Keratinocyte (primary cell): ENCODE measurements at places on chromosomes 5 and 9.

DNA sequence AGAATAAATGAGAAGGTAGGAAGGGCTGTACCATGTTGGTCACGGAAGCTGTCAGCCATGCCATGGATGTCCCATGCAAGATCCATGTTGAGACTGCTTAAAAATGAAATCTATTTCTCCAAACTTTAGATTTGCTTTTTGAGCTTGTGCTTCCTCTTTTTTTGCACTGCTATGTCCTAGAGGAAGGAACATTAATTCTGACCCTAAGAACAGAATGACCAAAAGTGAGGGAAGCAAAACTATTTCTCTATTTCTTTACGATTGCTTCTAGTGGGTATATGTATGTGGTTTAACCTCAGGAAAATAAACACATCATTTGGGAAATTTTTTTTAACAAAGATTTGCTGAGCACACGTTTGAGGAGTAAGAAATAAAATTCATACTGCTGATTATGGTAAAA lies 84.6 kb downstream of the USP20 start:
- DNase-seq: no peak

GRCh38 chr5:58107704-58108103 lies 352.2 kb downstream of the PLK2 start:
- no peak for DNase-seq

- no peak for DNase-seq
Measured at GRCh38 chr9:33903157-33903780, 86.3 kb downstream of the UBE2R2 start.

DNA sequence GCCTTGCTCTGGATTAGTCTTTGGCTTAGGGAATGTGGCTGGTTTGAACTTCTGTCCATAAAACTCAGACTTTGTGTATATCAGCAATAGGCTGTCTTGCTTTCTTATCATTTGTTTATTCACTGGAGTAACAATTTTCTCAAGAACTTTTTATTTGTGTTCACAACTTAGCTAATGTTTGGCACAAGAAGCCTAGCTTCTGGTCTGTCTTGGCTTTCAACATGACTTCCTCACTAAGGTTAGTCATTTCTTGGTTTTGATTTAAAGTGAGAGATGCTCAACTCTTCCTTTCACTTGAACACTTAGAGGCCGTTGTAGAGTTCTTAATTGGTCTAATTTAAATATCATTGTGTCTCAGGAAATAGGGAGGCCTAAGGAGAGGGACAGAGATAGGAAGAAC lies 4.9 kb downstream of the FBXO38 start:
- DNase-seq: no peak

DNA sequence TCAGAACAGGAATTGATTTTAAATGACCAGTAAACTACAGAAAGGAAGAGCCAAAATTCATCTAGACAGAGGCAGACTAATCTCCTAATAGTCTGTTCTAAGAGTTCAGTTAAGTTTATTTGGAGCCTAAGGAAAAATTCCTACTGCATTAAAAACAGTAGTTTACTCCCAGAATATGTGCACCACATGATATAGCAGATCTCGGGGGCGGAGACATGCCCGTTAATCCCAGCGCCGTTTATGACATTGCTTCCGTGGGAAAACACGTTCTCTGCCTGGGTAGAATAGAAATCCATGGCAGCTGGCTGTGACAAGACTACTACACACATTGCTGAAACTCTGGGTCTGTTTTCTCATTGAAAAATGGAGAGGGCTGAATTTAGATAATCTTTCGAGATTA lies 11.4 kb downstream of the HABP4 start:
- DNase-seq: no peak

DNA sequence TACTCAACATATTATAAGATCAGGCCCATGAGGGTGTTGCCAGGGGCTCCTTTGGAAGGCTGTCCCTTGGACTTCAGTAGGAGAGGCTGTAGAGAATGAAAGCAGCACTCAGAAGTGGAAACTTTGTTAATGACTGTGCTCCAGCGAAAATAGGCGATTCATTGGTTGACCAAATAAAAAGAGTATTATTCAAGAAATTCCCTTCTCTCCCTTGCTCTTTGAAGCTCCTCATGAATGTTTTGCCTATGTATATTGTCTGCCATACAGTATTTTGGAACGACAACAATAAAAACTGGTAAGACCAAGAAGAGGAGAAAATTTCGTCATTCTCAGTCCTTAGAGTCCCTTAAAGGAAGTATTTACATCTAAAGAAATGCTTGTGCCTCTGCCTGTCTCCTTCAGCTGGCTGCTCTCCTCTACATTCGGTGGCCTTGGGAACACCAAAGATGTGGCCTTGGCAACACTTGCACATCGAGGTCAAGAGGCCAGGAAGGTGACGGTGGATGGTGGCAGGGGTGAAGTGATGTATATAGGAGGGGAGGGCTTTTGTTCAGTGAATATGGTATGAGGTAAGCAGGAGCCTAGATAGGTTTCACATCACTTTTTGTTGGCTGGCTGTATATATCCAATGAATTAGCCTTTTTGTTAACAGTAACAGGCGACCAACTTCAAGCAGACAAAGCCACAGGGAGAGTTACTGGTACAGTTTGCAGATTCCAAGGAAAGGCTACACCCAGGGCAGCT lies 95.0 kb upstream of the ACTBL2 start:
- DNase-seq: no peak

DNA sequence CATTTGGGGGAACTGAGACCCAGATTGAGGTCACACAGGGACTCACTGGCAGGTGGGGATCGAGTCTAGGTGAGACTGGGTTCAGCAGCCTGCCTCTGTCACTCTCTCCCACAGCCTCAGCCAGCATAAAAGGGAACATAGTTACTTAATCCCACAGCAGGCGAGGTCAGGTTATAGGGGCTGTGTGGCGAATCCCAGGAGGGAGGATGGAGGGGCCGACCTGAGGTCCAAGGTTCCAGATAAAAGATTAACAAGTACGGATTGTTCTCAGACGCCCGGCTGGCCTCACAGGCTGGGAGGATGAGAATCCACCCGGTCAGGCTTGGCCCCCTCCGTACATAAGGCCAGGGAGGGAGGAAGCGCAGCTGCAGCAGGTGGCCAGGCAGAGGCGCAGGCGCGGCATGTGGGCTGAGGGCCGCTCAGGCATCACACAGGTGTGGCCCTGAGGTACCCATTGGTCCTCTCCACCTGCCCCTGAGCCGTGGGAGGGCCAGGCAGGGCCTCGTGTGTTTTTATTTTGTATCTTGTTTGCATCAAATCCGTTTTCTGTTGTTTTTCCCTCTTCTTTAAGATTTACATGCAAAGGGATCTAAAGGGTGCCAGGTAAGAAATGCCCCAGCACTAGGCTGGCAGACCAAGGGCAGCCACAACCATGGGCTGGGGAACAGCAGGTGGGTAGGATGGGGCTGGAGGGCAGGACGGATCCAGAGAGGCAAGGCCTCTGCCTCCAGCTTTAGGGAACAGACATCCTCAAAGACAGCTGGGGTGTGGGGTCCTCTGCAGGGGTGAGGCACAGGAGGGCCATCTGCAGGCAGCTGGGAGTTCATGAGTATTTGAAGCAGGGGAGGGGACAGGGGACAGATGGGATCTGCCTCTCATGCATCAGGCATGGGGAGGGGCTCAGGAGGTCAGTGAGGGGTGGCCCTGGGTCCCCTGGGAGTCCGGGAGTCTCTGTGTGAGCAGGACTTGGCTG lies 3.6 kb downstream of the SUSD3 start:
- DNase-seq: no peak

DNA sequence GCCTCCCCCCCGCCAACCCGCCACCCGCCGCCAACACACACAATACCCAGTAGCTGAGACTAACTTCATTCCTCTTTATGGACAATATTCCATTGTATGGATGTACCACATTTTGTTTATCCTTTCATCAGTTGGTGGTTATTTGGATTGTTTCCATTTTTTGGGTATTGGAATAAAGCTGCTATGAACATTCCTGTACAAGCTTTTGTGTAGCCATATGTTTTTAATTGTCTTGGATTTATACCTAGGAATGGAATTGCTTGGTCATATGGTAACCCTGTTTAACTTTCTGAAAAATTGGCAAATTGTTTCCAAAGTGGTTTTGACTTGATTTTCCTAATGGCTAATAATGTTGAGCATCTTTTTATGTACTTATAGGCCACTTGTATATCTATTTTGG lies 4.9 kb upstream of the UBTD2 start:
- no peak for DNase-seq

GRCh38 chr9:136401173-136401922 lies 1.4 kb upstream of the SNAPC4 start:
- no peak for DNase-seq

- DNase-seq: no peak
Measured at GRCh38 chr5:58075907-58076306, 384.0 kb downstream of the PLK2 start.

DNA sequence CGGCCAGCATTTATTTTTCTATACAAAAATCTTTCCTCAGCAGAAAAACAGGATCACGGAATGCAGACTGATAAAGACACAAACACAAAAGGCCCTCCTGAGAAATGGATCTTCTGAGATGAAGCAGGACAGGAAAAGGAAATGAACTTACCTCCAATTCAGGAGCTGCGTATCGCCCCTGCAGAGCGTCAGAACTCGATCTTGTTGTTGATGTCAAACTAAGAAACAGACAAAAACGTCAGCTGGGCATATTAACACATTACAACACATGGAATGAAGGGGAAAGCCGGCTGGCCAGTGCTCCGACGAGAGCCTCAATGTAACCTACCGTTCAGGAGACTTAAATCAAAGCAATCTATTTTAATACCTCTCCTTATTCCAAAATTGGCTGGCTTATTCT lies 105.1 kb downstream of the SERINC5 start:
- DNase-seq: no peak

DNA sequence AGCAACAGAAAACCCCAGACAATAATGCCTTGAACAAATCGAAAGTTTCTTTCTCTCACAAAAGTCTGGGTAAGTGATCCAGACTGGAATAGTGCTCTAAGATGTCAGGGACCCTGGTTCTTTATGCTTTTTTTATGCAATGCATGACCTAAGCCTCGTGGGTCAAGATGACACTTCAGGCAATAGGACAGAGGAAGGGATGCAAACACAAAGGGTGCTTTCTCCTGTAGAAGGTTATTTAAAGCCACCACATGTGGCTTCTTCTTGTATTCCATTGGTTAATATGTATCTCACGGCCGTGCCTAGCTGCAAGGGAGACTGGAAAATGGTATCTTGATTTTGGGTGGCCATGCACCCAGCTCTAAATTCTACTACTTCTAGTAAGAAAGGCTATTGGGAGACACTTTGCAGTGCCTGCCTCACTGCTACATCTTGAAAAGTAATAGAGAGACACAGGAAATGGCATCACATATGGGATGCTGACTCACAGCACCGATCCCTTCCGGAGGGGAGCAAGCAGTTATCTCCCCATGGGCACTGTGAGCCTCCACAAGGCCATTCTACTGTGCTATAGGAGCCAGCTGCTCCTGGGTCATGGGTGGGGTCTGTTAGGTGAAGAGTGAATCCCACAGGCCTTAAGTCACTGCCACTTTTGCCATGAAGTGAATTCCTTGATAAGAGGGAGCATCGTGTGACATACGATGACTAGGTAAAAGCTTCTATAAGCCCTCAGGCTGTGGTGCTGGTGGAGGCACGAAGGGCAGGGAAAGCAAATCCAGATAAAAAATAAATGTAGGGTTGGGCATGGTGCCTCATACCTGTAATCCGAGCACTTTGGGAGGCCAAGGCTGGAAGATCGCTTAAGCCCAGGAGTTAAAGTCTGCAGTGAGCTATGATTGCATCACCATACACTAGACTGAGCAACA lies 32.5 kb upstream of the RAB14 start:
- DNase-seq: peak; percentile 57

DNA sequence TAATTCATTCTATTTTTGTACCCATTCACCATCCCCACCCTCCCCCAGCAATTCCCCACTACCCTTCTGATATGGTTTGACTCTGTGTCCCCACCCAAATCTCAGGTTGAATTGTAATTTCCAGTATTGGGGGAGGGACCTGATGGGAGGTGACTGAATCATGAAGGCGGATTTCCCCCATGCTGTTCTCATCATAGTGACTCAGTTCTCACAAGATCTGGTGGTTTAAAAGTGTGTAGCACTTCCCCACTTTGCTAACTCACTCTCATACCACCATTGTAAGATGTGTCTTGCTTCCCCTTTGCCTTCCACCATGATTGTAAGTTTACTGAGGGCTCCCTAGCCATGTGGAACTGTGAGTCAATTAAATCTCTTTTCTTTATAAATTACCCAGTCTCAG lies 25.9 kb upstream of the TESK1 start:
- no peak for DNase-seq

DNA sequence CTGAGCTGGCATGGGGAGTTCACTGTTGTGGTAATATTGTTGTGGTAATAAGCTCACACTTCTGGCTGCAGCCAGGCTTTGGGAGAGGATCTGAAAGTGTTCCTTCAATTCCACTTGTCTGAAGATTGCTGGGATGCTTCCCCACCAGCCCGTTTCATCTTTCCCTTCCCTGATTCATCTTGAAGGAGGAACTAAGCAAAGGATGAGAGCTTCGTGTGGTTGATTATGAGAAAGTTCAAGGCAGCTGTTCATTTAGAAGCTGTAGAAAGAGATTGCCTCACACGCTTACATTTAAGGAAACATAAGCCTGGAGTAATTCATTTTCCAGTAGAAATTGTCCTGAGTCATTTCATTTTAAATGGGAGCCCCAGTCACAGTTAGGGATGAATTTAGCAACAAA lies 122.4 kb upstream of the GAS1 start:
- DNase-seq: no peak

DNA sequence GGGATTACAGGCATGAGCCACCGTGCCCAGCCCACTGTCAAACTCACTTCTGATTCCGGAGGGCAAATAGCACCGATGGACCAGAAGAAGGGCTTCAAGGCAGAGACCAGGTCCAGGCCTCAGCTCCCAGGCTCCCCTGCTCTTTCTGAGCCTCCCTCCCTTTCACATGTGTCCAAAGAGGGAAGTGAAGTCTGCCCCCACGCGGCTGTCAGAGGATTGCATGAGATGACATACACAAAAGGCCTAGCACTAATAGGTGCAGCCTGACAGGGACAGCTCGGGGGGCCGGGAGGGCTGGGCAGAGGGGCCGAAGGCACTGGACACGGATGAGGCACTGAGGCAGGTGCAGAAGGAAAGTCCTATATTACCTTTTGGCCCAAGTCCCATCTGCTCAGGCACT lies 16.1 kb downstream of the FBP1 start:
- no peak for DNase-seq

DNA sequence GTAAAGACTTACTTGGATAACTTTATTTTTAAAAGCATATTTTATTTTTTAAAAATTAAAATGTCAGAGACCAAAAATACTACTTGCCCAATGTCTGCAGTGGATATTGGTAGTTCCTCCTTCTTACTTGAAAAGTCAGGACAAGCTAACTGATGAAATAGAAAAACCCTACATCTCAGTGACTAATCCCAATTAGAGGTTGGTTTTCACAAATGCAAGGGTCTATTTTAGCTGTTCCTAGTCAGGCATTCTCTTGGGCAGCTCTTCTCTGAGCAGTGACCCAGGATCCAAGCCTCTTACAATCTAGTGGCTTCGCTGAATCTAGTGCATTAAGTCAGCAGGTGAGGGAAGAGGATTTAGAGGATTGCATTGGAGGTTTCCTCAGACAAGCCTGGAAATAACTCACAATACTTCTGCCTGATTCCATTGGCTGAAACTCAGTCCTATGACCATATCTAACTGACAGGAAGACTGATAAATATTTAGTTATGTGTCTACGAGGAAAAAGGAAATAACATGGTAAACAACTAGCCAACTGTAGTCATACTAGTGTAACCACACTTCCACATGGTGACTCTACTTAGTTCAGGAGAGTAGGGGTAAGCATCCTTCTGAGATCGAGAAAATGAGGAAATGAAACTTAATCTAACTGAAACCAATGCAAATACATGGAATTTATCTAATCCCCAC lies 34.2 kb upstream of the MIER3 start:
- no peak for DNase-seq
